ENCODE measurements at places on chromosomes 12 and 14.

DNA sequence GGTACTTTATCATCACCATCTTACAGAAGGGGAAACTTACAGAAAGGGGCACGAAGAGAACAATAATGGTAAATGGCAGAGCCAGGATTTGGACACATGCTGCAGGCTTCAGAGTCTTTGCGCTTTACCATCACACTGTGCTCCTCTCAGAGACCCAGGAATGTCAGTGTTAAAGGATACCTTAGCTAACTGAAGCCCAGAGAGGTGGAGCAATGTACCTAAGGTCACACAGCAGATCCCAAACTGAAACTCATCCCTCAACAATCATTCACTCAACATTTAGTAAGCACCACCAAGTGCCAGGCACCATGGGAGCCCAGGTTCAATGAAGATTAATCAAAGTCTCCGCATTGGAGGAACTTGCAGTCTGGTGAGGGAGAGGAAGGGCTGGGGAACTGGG, 8.0 kb upstream of the KRT78 start:
- DNase-seq, result no peak

- no peak for DNase-seq
These were observed 124.0 kb downstream of the PDE3A start for GRCh38 chr12:20492251-20492760.

DNA sequence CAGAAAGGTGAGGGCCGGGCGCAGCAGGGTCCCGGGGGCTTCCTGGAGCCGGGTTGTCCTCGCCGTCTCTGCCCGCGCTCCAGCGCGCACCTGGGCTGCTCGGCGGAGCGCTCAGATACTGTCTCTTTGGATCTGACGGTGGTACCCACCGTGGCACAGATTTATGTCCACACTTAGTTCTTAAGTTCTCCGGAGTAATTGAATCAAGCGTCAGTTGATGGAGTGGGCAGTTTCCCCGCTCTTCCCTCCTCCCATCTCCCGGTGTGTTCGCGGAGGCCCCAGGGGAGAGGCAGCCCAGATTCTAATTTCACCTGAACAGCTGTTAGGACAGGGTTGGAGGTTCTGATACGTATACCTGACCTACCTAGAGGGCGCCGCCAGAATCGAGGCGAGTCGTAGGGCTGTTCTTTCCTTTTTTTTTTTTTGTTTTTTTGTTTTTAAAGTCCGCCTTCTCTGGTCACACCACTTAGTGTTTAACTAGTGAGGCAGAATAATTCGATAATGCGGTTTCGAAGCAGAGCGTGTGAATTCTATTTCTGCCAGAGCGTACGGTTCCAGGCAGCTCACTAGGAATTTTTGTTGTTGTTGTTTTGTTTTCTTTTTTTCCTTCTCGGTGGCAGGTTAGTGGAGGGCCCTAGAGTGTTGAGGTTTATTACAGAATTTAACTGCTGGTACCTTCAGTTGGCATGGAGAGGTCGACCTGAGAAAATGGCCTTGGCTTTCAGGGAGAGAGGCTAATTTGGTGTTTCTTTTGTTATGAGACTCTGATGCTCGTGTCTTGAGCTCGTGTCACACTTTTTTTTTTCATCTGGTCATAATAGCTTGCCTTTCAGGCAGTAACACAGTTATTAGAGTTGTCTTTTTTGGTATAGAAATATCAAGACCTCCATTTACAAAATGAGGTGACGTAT, 22.3 kb upstream of the GNS start:
- DNase-seq, result no peak

DNA sequence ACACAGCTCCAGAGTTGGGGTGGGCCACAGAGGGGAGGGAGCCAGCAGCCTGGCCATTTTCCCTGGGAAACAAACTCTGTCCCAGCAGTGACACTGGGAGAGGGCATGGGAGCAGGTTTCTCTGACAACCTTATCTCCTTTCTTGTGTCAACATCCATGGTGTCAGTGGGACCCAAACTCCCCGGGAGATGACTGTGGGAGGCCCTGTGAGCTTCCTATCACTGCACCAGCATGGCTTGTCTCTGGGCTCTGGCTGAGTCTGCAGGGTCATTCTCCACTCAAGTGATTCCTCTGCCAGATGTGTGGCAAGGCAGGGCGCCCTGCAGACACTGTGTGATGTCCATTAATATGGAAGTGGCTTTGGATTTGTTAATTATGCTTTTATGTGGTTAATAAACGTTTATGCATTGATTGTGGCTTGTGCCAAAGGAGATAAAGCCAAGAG, 10.1 kb downstream of the LRTM2 start:
- no peak for DNase-seq

GRCh38 chr12:105945880-105946279, 192.9 kb downstream of the NUAK1 start:
- DNase-seq, result no peak

- DNase-seq, result no peak
These were observed 455.3 kb downstream of the MDGA2 start for GRCh38 chr14:47220096-47220495.

DNA sequence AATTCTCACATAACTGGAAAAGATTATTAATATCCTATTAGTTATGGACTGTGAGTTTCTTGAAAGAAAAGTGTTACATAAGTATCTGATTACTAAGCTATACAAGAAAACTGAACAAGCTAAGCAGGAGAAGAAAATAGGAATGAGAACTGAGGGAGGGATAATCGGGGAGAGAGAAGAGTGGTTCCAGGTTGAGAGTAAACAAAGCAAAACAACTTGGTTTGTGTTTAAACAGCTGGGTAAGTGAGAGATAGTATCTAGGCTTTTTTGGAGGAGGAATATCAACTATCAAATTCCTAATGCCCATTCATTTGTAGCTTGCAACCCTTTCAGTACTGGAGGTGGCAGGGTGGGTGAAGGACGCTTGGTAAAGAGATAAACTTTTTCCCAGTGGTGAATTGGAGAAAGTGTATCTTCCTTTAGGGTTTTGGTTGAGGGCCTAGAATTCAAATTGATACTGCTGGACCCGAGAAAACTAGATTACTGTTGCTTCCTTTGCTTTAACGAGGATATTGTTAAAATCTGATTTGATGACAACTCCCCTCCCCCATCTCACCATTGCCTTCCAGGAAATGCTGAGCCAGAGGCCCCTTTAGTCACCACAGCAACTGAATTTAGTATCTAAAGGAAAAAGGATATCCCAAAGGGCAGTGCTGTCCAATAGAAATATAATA, 2.0 kb upstream of the SLC2A3 start:
- no peak for DNase-seq

- DNase-seq, result no peak
These were observed 132.1 kb upstream of the PELI2 start for GRCh38 chr14:55986069-55986468.

DNA sequence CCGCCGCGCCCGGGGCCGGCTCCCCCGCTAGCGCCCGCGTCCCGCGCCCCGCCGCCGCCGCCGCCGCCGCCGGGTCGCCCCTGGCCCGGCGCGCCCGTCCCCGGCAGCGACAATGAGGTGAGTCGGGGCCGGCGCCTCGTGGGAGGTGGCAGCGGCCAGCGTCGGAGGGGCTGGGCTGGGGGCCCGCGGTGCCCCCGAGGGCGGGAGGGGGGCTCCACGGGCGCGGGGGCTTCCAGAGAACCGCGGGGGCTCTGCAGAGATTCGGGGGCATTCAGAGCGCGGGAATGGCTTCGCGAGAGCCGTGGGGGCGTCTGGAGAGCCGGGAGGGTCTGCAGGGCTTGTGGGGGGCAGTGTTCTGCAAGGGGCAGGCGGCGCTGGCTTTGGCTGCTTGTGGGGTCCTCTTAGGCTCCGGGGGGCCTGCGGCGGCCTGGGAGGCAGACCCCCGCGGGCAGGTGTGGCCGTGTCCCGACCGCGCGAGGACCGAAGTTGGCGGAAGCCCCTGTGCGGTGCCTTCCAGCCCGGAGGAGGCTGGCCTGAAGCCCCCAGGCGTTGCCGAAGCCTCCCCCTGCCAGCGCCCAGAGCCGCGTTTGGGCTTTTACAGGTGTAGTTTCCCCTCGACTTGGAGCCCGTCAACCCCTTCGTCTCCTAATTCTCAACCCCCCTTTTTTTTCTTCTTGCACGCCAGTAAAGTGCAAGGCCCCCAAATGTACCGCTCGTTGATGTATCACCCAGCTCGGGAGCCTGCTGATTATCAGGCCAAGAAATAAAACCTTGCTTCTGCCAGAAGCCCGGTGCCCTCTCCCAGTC, 93.1 kb upstream of the EVL start:
- no peak for DNase-seq

- no peak for DNase-seq
These were observed 80.7 kb upstream of the METAP2 start for GRCh38 chr12:95393191-95393790.

Data from caudate nucleus (tissue), 63 donors.